NCI-H187 (cell line): ENCODE measurements at places on chromosomes 5 and 9.

DNA sequence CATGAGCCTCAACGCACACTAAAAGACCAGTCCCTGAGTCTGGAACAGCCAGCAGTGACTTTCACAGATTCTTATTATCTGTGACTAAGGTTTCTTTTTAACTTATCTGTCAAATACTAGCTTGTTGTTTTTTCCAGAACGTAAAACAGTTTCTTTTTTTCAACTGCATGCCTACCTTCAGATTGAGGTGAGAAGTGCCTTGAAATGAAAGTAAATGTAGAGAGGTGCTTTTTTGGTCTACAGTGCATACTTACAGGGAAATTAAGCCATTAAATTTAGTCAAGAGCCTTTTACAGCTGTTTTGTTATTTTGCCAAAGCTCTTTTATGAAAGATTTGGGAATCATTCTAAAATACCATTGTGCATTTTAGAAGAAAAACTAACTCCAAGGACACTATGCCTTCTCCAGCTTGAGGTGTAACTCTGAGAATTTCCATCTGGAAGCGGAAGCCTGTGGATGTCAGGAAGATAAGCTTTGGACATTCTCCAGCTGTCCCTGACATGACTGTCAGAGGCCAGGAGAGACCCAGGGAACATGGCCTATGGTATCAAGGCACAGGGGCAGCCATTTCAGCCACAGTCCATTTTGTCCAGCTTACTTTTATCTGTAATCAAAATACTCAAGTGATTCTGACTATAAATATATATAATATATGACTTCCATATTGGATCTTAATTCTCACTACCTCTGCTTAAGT lies 230.3 kb downstream of the GLIS3 start:
- no peak for DNase-seq

GRCh38 chr5:87094833-87095232 lies 172.8 kb upstream of the RASA1 start:
- DNase-seq, result no peak

- no peak for DNase-seq
These were observed 22.3 kb downstream of the TTC33 start for GRCh38 chr5:40733434-40733833.

- no peak for DNase-seq
These were observed 158.8 kb downstream of the DEPDC1B start for GRCh38 chr5:60540856-60541805.

GRCh38 chr5:137960141-137960540 lies 70.9 kb downstream of the PKD2L2 start:
- DNase-seq, result no peak

GRCh38 chr9:133262226-133262625 lies 12.8 kb downstream of the ABO start:
- DNase-seq, result no peak

DNA sequence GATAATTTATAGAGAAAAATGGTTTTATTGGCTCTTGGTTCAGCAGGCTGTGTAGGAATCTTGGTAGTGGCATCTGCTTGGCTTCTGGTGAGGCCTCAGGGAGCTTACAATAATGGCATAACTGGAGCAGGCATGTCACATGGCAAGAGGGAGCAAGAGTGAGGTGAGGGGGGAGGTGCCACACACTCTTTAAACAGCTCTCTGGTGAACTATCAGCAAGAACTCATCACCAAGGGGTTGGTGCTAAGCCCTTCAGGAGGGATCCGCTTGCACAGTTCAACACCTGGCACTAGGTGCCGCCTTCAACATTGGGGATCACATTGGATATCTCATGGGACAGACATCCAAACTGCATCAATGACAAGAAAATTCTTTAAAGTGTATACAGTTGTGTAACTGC lies 10.5 kb downstream of the GPBP1 start:
- no peak for DNase-seq

- DNase-seq, result no peak
These were observed 283.6 kb downstream of the ELAVL2 start for GRCh38 chr9:23542438-23542837.

DNA sequence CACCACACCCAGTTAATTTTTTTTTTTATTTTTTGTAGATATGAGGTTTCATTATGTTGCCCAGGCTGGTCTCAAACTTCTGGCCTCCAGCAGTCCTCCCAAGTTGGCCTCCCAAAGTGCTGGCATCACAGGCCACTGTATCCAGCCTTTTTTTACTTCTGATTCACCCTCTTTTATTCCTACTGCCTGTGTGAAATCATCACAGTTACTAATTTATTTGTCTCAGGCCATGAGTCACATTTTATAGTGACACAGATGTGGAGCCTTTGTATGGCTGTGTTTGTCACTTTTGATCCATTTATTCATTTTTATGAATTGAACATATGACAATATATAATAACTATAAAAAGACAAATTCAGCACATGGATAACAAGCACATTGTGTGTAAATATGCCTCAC lies 67.1 kb upstream of the SNX2 start:
- no peak for DNase-seq

- no peak for DNase-seq
These were observed 30.0 kb upstream of the RECK start for GRCh38 chr9:36006549-36007315.

DNA sequence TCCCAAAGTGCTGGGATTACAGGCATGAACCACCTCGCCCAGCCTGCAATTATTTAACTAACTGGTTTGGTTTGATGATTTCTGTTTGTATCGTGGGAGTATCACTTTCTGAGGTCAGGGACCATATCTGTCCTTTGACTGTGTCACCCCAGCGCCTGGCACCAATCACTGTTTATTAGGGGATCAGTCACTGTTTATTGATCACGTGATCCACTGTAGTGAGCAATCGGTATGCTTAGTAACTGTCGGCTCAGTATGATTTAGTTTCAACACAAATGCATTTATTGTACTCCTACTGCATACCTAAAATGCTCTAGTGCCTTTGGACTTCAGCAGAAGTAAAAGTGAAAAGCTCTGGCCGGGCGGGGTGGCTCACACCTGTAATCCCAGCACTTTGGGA lies 54.8 kb downstream of the COL5A1 start:
- no peak for DNase-seq

GRCh38 chr9:74463825-74464224 lies 33.3 kb upstream of the RORB start:
- no peak for DNase-seq

DNA sequence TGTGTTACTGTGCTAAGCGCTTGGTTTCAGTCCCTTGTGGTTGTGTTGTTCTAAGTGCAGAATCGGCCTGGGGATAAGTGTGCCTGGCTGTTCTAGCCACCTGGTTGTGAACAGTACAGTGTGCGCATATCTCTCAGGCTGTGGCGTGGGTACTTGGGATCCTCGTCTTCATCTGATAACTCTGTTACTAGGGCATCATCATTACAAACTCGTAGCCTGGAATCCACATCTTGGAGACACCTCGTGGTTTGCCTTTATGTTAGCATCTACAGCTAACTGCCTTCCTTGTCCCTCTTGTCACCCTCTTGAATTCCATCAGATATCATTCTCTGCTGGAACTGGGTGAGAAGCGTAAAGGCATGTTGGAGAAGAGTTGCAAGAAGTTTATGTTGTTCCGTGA lies 41.5 kb downstream of the SPTAN1 start:
- DNase-seq, result no peak

- no peak for DNase-seq
These were observed 26.5 kb upstream of the CLPTM1L start for GRCh38 chr5:1371218-1371971.

DNA sequence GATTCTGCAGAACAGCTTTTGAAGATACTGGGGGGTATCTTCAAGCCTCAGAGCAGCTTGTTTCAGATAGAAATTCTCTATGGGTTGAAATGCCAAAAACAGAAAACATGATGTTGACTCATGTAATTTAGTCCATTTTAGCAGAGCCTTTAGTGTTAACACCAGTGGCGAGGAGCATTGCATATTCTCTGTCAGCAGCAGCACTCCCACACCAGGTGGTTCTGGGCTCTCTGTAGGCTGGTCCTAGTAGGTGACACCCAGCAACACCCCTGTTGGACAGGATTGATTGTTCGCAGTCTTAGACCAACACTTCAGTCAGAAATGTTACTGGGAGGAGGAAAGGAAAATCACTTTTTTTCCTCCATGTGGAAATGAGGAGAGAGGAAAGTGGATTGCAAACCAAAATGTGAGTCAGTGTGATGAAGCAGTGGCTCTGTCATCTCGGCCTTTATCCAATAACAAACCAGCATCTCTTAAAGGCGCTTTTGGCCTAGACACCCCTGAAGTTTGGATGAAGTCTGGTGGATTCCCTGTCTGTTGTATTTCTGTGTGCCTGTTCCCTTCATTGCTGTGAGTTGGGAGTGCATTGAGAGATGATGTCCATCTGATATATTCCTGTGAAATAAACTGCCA lies 16.8 kb downstream of the SLC46A2 start:
- no peak for DNase-seq

DNA sequence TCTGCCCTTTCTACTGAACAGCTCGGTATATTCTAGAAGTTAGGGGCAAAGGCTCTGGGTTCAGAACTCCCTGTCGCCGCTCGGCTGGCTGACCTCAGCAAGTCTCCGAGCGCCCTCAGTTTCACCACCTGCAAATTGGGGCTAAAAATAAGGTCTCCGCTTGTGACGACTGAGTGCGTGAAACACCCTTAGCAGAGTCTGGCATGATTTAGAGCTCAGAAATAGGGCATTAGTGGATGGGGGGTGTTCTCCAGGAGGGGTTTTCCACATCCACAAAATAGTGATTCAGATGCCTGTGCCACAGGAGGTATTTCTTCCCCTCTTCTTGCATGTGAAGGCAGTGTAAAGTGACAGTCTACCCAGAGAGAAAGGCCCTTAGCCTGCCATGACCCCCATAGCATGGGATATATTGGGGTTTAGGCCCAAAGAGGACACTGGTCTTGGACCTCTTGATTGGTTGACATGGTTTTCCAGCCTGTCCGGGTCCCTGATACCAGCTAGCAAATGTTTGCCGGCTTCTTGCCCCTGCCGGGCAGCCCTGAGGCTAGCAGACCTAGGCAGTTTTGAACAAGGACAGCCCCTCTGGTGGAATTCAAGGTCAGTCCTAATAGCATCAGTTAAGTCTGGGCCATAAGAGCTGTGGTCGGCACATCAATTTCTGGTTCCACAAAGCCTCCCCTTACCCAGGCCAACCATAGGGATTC lies 1.4 kb downstream of the ERGIC1 start:
- DNase-seq, result no peak

GRCh38 chr5:9516591-9516990 lies 29.3 kb downstream of the SEMA5A start:
- no peak for DNase-seq

- DNase-seq, result no peak
These were observed 36.2 kb upstream of the GZMA start for GRCh38 chr5:55066277-55066676.

GRCh38 chr5:164680812-164681520 lies 1175.5 kb downstream of the MAT2B start:
- DNase-seq, result no peak

DNA sequence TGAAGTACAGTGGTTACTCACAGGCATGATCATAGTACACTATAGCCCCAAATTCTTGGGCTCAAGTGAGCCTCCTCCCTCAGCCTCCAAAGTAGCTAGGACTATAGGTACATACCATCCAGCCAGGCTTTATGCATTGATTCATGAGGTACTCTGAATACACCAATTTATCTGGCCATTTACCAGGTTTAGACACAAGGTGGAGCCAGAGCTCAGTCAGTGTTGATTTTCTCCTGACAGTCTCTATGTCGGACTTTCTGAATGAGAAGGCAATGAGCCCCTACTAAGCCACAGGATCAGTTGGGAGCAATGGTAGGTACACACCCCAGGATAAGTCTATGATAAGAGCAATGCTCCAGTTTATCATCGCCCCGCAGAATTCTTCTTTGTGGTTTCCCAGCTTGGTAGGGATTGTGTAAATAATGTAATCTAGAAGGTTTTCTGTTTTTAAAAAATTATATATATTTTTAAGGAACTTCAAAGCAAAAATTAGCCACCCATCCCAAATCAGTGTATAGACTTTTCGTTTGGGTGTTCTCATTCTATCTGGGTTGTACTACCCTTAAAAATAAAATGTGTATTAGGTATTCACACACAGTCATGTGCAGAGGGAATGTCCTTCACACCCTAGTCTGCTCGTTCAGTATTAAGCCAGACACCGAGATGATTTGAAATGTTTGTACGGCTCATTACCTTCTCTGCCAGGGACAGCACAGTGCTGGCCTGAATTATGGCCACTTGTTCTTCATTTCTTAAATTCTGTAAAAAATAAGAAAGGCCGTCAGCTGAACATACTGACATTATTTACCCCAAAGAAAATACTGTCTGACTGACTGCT lies 118.4 kb upstream of the DPYSL3 start:
- peak; percentile 68 for DNase-seq

GRCh38 chr5:165272436-165272835 lies 1767.0 kb downstream of the MAT2B start:
- DNase-seq, result no peak

GRCh38 chr5:134267366-134268018 lies 41.6 kb upstream of the PPP2CA start:
- no peak for DNase-seq

- no peak for DNase-seq
These were observed 6.4 kb upstream of the P4HA2 start for GRCh38 chr5:132233811-132234683.

- DNase-seq, result peak; percentile 8
These were observed 387.4 kb downstream of the ACTL7B start for GRCh38 chr9:108468364-108468763.

DNA sequence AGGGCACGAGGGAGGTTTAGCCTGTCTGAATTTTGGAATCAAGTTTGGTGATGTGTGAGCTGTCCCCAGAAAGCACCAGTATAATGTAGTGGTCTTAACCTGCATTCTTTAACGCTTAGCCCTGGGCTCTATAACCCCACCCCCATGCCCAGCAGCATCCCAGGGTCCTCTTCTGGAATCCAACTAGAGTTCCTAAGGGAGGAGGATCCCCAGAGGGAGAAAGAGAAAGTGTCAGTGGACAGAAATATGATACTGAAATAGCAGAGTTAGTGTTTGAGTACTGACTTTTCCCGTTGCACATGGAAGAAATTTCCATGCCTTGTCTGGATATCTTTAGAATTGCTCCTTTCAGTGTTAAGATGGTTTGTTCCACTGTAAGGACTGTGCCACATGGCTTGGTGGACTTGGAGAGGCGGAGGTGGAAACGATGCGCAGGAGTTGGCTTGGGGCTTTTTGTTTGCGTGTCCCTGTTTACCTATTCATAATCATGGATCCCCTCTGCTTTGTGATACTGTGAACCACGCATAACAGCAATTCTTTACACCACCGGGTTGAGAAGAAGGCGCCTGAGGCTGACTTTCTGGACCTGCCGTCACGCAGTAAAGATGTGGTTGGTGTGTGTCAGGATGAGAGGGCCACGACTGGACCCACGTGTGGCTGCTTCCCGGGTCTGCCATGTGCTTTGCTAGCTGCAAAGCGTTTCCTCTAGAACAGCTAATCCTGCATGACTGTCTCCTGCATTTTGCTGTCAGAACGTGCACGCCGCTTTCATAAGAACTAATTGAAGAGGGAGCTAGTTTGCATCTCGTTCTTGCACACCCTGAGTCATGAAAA lies 142.3 kb downstream of the SMARCA2 start:
- no peak for DNase-seq

GRCh38 chr9:131255676-131256197 lies 20.6 kb downstream of the FAM78A start:
- DNase-seq, result no peak
